NT2/D1 (cell line): ENCODE measurements at places on chromosomes 3 and 15.

GRCh38 chr3:104069114-104069513, 1297.6 kb upstream of the ALCAM start:
- DNase-seq: no peak

DNA sequence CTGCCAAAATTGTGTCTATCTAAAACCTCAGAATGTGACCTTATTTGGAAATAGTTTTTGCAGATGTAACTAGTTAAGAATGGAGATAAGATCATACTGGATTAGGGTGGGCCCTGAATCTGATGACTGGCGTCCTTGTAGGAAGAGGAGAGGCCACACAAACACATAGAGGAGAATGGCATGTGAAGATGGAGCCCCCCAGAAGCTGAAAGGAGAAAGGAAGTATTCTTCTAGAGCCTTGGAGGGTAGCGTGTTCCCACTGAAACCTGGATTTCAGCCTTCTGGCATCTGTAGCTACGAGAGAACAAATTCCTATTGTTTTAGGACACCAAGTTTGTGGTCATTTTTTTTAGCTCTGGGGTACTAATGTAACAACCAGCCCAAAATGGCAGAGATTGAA, 423.0 kb upstream of the TPM1 start:
- DNase-seq: no peak

DNA sequence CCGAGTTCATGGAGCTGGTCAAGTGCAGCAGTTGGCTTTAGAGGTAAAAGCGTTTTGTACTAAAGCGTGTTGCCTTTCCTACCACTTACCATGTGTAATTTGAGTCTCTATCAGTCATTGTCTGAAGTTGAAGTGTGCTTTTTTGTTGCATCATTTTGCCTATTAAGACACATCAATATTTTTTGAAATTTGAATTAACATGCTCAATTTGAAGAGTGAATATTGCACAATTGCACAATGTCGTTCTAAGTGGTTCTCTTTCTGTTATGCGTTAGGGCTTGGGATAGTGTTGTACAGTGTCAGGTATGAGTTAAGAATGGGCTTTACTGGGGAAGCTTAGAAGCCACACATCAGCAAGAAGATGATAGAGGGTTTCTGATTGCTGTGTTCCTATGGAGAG, 84.0 kb upstream of the ACKR4 start:
- DNase-seq: no peak

DNA sequence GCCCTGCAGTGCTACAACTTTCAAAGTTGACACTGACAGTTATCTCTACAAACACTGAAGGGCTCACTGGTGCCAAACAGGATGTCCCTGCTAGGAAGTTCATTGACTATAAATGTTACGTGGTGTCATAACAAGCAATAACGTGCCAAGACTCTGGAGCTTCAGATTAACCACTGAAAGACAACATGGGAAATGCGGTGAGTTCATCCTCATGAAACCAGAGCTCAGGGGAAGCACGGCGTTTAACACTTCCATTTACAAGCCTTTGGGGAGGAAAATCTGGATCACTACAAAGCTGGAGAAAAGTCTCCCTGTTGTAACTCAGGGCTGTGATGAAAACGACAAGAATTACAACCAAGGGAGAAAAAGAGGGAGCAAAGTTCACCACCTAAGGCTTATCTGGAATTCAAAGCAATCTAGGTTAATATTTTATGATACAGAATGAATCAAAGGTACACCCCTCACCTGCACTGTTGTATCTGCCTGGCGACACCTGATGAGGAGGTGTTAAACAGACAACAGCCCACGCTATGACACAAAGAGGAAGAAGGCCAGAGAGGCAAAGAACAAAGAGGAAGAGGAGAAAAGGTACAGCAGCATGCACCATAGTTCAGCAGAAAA, 27.0 kb downstream of the SHQ1 start:
- DNase-seq: no peak

GRCh38 chr3:5384557-5385236, 197.2 kb downstream of the EDEM1 start:
- no peak for DNase-seq

- DNase-seq: peak; percentile 58
Observed at GRCh38 chr3:88113311-88114162, 36.2 kb upstream of the C3orf38 start.

- DNase-seq: no peak
Observed at GRCh38 chr3:120641696-120642246, 40.3 kb downstream of the HGD start.

- DNase-seq: no peak
Observed at GRCh38 chr3:99286266-99286845, 352.0 kb upstream of the COL8A1 start.

DNA sequence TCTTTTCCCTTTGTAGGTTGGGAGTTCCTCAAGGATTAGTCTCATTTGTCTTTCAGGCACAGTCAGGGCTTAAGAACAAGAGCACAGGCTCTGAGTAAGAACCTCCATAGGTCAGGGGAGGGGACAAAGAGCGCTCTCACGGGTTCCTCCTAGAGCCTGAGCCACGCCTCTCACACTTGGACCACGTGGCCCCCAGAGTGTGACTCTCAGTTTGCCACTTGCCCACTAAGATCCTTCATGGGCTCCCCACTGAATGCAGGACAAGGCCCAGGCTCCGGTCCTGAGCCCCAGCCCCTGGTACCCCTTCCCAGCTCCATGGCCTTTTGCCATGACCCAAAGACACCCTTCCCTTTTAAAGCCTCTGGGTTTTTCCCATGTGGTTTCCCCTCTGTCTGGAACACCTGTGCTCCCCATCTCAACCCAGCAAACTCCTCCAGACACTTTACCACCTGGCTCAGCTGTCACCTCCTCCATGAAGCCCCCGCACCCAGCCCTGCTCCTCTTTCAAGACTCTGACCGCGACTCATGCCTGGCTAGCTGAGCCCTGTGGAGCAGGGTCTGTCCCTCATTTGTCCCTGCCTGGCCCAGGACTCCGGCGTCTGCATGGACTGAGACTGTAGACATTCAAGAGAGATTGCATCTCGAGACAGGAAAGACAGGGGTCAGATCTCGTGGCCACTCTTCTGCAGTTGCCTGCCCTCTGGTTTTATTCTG, 32.7 kb downstream of the IQSEC1 start:
- DNase-seq: peak; percentile 68

- DNase-seq: no peak
Observed at GRCh38 chr3:197471221-197472010, 84.4 kb downstream of the BDH1 start.

GRCh38 chr3:17830788-17831187, 88.4 kb upstream of the TBC1D5 start:
- DNase-seq: no peak

DNA sequence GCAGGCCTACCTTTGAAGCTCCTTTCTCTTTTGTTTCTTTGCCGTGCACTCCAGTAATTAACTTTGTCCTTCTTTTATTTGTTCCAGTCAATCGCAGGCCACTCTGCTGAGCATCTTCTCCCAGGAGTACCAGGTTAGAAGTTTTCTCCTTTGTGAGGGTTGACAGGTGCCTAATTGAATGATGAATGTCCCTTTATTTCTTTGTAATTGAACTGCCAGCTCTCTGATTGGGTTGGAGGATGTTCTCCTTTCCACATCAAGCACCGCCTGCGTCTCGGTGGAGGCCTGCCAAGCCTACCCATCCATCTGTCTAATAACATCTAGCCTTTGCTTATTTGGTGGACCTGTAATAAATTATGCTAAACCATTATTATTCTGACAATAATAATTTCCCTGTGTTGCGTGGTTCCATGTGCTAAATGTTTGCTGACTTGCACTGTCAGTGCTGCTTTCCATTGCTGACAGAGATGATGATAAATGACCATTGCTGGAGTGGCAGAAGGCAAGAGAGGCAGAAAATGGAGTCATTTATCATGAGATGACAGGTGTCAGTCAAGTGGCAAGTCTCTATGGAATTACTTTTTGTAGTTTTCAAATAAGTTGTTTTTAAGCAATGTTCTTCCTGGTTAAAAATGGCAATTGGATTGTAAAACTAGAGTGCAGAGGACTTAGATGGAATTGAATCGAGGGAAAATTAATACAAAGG, 64.9 kb downstream of the CDIN1 start:
- DNase-seq: no peak

- no peak for DNase-seq
Observed at GRCh38 chr15:25600751-25601150, 161.9 kb upstream of the UBE3A start.

DNA sequence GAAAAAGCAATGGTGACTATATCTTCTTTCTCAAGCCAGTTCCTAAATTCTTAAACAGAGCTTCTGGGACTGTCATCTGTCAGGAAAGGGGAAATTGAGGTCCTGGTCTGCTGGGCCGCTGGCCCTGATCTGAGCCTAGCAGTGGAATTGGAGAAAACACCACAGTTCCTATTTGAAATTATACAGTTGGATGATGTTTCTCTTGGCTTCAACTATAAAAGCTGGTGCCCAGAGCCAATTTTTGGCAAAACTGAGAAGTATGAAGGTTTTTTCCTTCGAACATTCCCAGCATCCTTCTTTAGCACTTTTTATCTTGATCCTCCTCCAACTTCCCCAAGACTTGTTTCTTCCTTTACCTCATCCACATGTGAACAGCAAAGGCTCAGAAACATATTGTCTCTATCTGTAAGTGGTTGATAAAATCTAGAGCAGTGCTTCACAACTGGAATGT, 83.9 kb downstream of the CD47 start:
- DNase-seq: no peak

DNA sequence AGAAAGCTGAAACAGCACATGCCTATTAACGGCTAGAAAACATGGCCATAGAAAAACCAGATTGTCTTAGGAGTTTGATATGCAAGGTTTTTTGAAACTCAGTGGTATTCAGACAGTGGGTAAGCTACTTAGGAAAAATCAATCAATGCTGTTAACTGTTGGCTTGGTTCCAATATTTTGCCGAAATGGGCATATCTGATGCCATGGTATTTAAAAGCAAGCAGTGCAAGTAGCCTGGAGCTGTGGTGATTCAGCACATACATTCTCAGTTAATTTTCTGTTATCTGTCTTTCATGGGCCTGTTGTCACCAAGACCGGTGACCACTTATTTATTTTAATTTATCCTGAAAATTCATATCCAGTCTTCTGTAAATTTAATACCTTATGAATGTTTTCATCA, 17.3 kb upstream of the SUCNR1 start:
- DNase-seq: no peak

GRCh38 chr15:39461536-39462130, 119.2 kb upstream of the THBS1 start:
- no peak for DNase-seq

DNA sequence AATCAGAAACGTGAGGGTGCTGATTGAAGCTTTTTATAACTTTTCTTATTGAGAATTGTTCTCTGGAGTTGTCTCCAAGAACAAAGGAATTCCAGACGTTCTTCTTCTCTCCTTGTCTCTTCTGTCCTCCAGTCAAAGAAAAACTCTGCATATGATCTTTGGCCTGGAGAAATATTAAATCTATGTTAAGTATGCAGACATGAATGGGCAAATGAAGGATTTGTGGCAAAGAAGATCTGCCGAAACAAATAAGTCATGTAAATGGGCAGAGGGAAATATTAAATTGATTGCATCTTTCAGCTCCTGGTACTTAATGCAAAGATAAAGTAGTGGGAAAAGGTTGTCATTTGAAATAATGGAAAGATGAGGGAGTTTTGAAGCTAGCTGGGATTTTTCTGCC, 74.9 kb downstream of the IGF1R start:
- no peak for DNase-seq

DNA sequence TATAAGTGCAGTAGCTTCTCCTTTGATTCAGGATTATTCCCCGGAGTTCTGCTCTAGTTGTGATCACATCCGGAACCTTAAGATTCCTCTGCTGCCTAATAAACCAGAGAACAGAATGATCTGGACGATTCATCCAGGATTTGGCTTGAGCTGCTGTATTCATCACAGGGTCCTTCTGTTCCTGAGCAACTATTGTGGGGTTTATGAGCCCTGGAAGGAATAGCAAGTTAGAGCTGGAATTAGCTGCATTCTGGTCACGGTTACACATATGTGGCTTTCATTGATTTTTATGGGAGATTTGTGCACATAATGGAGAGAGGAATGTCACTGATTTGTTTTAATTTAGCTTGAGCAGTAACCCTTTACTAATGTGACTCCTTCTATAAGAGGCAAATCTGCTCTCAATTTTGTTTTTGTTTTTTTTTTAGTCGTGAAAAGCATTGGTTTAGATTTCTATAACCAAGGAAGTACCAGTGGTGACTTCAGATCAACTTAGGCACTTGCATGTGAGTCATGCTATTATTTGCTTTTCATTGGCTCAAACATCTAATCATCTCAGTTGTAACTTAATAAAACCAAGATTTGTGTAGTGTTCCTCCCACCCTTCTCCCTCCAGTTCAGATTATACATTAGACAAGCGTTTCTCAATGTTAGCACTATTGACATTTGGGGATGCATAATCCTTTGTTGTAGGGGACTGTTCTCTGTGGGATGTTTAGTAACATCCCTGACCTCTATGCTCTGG, 148.5 kb downstream of the OTOL1 start:
- no peak for DNase-seq

- DNase-seq: no peak
Observed at GRCh38 chr3:193481436-193481835, 73.3 kb downstream of the ATP13A4 start.

- DNase-seq: no peak
Observed at GRCh38 chr3:24119321-24119751, 174.2 kb downstream of the NR1D2 start.

DNA sequence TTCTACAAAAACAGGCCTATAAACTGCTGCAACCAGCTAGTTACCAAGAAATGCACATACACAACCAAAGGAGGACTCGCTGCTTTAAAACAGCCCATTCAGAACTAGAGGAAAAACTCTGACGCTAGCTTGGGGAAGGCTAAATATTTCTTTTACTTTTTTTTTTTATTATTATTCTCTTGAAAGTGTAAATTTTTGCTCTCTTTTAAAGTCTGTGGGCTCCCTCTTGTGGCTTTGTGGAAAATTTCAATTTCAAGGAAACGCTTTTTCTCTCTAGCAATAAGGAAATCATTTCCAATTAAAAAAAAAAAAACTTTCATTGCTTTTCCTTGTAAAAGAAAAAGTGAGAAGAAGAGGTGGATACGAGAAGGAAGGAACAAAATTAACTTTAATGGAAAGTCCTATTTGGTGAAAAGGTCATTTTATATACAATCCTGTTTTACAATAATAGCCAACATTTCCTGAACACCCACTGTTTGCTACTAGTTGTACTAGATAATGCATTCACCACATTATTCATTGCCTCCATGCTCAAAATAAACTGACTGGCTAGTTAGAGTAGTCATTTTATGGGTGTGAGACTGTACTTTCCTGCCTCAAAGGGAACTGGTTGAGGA, 51.2 kb upstream of the SAMMSON start:
- peak; percentile 16 for DNase-seq

GRCh38 chr3:45654397-45654944, 34.7 kb upstream of the SACM1L start:
- no peak for DNase-seq

DNA sequence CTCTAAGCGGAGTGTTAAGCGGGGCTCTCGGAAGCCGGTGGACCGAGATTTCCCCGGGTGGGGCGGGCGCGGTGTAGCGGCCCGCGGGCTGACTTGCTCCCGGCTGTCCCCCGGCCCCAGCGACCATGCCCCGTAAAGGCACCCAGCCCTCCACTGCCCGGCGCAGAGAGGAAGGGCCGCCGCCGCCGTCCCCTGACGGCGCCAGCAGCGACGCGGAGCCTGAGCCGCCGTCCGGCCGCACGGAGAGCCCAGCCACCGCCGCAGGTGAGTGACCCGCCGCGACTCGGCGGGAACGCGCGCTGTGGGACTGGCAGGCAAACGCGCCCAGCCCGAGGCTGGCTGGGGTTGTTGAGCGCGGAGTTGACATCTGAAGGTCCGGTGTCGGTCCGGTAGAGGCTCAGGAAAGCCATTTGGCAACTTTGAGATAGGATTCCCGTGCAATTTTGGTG, 1.3 kb downstream of the SMC4 start:
- no peak for DNase-seq
